Kidney glomerular epithelial cell (primary cell): ENCODE measurements at places on chromosomes 4 and X.

DNA sequence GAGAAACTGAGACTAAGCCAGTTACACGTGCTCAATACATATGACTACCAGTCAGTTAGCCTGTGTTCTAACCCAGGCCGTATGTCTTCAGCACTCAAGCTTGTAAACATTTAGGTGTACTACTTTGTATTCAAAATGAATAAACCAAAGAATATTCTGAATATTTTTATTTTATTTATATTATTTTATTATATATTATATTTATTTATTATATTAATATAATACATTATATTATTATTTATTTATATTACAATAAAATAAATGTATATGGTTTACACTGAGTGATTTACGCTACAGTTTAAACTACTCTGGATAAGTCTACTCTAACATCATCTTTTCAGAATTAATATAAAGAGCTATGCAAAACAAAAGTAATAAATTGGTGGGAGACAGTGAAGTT is 691.5 kb downstream of the CENPC start:
- DNase-seq = no peak

GRCh38 chrX:22220941-22221340 is 51.8 kb upstream of the CBLL2 start:
- DNase-seq = no peak

DNA sequence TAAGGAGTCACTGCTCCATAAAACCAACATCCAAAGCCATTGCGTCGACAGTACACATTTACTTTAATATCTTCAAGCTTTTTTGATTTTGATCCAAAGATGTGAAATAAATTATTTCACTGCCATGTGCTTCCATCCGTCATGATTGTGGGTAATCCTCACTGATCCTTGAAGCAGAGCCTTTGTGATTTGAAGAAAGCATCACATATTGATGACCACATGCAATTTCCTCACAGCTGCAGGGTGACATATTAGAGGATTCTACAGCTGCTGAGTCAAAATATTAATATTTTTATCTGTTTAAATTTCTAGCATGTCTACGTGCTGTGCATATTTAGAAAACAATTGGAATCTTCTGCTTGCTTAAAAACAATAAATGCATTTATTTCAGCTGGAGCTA is 196.8 kb upstream of the ANXA3 start:
- DNase-seq = no peak

- DNase-seq = no peak
Measured at GRCh38 chrX:130091980-130092522, 18.2 kb downstream of the ELF4 start.

GRCh38 chr4:162506253-162506652 is 342.5 kb upstream of the FSTL5 start:
- DNase-seq = no peak

- DNase-seq = peak; percentile 95
Measured at GRCh38 chr4:118918388-118918787, 29.7 kb downstream of the SYNPO2 start.

DNA sequence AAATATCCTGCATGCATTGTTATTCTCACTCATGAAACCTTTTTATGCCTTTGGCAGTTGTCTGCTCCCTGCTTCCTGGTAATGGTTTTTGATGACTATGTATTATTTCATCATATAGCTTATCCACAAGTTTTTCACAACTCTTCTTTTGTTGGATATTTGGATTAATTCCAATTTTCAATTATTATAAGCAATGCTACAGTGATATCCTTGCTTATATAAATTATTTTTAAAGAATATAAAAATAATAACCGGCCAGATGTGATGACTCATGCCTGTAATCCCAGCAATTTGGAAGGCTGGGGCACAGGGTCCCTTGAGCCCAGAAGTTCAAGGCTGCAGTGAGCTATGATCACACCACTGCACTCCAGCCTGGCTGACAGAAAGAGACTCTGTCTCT is 47.0 kb downstream of the ASIC5 start:
- no peak for DNase-seq

- DNase-seq = no peak
Measured at GRCh38 chrX:39639871-39640270, 457.9 kb downstream of the BCOR start.
